ENCODE measurements at places on chromosomes 3 and 15. TPM values are rescaled to one million over a fixed set of nuclear protein-coding genes. Genes with fewer than 3 reads are reported as not detected.

DNA sequence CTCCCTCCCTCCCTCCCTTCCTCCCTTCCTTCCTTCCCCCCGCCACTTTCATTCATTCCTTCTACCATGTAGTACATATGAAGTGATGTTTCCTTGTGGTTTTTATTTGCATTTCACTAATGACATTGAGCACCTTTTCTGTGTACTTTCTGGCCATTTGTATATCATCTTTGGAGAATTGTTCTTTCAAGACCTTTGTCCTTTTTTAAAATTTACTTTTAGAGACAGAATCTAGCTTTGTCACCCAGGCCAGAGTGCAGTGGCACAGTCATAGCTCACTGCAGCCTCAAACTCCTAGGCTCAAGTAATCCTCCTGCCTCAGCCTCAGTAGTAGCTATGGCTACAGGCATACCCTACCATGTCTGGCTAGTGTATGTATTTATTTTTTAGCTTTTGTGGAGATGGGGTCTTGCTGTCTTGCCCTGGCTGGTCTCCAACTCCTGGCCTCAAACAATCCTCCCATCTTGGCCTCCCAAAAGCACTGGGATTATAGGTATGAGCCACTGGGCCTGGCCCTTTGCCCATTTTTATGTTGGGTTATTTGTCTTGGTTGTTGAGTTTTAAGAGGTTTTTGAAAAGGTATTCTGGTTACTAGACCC lies 42.0 kb upstream of the CTDSPL2 start:
- no peak for DNase-seq

DNA sequence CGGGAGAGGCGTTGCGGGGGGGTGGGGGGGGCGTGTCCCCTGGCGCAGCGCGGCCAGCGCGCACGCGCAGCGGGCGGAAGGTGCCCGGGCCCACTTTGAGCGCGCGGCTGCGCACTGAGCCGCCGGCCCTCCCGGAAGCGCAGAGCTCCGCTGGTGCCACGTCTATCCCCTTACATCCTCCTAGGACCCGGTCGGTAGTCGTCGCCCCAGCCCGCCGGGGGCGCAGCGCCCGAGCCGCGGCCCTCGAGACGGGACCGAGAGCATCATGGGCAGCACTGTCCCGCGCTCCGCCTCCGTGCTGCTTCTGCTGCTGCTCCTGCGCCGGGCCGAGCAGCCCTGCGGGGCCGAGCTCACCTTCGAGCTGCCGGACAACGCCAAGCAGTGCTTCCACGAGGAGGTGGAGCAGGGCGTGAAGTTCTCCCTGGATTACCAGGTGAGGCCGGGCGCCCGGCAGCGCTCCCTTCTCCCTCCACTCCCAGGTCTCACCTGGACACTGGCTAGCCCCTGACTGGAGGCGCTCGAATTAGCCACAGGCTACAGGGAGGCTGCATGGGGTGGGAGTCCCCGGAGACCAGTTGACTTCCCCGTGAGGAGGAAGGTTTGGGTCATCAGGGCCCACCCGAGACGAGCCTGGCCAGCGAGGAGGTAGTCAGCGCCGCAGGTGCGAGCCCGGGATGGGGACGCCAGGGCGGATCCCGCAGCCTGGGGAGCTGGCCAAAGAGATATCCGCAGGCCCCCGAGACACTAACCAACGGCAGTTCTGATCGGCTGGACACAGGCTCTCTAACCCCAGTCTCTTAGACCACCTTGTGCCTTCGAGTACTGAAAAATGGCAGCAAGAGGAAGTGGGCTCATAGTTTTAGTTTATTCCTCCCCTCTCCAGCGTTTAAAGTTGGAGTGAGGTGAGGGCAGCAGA lies at the start of gene TMED3:
TSS of gene TMED3 (plus strand) at position 128 of the 916 bp plus-strand sequence. CDS start at position 266, 138 bp downstream.
- DNase-seq = peak; percentile 95

GRCh38 chr3:27333843-27334242 lies 35.3 kb downstream of the NEK10 start:
- no peak for DNase-seq

- peak; percentile 97 for DNase-seq
These were observed 10.0 kb downstream of the PLXND1 start for GRCh38 chr3:129596194-129597086.

SPG21 gene
- total RNA-seq = 116 TPM

AGTR1 gene
- total RNA-seq = 2.1 TPM

SLC9A9 gene
- 3.5 TPM for total RNA-seq

PLS1 gene
- 0.78 TPM for total RNA-seq

THRB gene
- 4.6 TPM for total RNA-seq
